ENCODE measurements at places on chromosomes 3 and 15.

GRCh38 chr15:41930221-41930866, 36.5 kb upstream of the SPTBN5 start:
- peak; percentile 83 for DNase-seq

GRCh38 chr3:98027085-98027446, 8.0 kb downstream of the GABRR3 start:
- no peak for DNase-seq

DNA sequence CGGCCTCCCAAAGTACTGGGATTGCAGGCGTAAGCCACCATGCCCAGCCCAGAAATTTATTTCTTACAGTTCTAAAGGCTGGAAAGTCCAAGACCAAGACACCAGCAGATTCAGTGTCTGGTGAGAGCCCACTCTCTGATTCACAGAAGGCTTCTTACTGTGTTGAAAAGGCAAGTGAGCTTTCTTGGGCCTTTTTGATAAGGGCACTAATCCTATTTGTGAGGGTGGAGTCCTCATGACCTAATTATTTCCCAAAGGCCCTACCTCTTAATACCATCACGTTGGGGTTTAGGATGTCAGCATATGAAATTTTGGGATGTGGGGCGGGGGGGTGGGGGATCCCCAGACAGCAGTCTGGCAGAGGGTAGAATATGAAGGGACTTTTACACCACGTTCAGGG, 47.5 kb upstream of the MEX3B start:
- DNase-seq, result no peak

DNA sequence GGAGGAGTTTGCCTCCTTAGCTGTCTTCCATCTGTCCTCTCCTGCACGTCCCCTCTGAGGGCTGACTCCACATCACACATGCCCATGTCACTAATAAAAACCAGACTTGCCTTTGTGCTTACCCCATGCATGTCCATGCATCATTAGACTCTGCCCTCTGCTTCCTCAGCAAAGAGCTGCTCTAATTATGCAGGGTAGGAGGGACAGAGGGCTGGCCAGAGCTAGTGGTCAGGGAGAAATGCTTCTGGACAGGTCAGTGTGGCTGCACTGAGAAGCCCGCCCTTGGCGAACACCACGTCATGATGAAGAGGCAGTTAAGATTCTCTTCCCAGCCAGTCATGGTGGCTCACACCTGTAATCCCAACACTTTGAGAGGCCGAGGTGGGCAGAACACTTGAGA, 8.9 kb downstream of the CA12 start:
- DNase-seq, result no peak

GRCh38 chr3:5731100-5731499, 543.6 kb downstream of the EDEM1 start:
- no peak for DNase-seq

DNA sequence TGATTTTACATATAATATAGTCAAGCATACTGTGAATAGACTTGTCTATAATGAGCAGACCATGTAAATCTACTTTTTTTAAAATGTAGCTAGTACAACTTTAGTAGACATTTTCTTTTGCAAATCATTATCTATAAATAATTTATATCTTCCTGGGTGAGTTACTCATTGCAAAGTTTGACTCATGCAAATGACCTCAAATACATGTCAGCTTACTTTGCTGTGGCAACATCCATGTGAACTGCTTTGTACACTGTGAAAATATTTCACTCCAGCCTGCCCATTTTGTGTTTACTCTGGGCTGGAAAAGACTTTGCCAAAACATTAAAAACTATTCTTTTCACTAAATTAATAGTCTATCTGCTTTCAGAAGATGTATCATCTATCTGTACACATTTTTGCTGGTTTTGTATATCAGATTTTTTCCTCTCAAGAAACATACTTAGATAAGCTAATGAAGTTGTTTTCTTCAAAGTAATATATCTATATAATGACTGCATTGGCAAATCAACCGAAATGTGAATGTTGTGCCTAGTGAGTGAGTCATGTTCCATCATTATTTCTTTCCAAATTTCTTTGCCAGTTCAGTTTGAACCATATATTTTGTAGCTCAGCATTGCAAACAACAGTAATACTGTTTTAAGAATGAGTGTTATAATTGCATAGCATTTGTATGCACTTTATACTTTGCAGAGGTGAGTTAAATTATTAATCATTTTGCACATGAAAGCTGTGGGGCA, 26.5 kb downstream of the IGSF10 start:
- DNase-seq, result no peak

- no peak for DNase-seq
Observed at GRCh38 chr3:186044427-186044826, 64.5 kb downstream of the ETV5 start.

DNA sequence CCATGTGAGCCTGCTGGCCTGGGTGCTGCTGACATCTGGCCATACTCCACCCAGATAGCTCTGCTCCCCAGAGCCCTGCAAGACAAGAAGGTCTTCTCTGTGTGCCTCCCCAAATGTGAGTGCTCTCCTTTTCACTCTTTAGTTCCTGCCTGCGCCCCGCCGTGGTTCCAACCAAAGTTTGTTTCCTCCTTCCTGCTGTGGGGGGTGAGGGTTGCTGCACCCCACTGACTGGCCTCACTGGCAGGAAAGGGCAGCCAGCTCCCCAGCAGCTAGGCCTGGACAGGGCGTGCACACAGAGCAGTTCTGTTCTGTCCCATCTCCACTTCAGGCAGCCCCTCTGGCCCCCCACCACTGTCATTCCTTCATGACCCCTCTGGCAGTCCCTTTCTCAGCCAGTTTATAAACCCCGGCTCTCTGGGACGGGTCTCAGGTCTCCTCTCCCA, 5.4 kb upstream of the CCDC174 start:
- DNase-seq, result no peak

- DNase-seq, result no peak
Observed at GRCh38 chr3:83003917-83004316, 1242.5 kb upstream of the GBE1 start.

DNA sequence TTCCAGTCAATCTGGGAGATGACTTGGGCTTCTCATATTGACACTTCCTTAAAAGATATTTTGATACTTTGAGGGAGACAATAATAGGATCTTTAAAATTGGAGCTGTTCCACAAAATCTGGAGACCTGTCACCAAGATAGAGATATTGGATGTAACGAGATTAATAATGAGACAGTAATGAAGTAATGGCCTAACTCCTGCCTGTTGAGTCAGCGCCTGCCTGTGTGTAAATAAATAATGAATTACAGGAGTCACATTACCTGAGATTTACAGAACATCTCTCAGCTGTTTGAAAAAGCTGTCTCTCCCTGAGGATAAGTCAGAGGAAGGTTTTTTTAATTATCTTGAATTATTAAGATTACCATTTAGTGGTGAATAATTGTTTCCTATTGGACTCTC, 43.8 kb upstream of the MITF start:
- DNase-seq, result no peak

DNA sequence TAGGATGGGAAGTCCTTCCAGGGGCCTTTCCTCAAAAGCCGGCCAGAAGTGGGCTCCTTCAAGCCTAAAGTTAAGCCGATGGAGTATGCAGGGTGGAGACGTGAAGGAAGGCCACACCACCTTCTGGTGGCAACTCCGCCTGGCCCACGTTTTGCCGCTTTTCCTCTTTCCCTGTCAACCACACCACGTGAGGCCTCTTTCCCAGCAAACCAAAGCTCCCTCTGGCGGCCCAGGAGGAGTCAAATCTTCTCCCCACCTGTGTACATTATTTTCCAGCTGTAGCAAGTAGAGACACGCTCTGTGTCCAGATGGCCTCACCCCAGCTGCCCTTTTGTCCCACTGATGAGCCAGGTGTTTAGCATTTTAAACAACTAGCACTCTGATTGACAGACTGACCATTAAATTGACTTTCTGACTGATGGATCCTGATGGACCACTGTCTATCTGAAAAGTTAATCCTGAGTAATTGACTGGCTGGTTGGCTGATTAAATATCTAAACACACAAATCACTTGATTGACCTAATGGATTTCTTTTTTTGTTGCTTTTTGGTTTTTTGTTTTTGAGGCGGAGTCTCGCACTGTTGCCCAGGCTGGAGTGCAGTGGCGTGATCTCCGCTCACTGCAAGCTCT, 59.6 kb upstream of the ZBTB38 start:
- DNase-seq, result no peak

- DNase-seq, result no peak
Observed at GRCh38 chr15:58014470-58014869, 51.0 kb downstream of the ALDH1A2 start.

DNA sequence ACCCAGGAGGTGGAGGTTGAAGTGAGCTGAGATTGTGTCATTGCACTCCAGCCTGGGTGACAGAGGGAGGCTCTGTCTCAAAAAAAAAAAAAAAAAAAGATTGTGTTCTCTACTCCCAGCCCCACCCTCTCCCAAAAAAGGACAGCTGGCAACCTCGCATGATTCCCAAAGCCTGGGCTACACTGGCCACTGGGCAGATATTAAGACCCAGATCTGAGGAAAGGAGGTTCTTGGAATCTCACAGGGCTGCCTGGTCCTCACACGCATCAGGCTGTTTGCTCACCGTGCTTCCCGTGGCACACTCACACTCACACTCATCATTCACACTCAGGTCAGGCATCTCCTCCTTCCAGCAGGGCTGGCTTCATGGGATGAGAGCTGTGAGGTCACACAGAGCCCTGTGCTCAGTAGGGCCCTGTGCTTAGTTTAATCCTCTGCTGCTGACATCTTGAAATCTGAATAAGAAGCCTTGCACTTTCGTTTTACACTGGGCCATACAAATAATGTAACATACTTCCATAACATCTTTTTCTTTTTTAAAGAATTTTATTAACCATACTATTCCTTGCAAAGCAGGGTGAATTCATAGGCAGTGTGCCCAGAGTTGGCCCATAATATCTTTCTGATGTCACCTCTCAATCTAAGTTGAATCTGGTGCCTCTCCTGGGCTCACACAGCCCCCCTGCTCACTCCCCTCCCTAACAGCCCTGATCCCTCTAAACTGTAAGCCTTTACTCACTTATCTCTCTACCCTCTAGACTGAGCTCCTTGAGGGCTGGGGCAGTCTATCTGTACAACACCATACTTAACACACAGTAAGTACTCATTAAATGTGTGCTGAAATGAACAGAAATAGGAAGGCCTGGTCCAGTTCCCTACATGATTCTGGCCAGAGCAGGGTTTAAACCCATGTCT, 50.2 kb upstream of the C15orf39 start:
- no peak for DNase-seq

DNA sequence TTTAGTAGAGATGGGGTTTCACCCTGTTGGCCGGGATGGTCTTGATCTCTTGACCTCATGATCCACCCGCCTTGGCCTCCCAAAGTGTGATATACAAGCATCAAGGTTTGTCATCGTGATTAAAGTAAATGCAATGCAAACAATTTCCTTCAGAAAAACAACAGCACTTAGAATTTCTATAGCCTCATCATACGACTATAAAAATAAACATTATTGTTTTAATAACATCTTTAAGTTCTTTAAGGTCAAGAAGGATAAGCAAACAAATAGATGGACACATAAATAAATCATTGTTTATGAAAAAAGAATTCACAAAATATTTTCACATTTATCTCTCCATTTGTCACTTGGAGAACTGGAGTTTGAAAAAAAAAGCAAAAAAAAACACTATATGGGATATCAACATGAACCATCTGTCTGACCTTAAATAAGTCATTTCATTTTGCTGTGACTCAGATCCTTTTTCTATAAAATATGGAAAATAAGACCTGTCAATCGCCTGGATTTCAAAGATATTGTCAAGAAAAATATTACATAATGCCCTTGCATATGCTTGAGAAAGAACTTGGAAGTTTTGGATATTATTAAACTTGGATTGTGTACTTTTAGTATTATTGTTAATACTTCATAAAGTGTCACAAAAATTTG, 642.0 kb upstream of the KCNMB2 start:
- DNase-seq, result no peak

DNA sequence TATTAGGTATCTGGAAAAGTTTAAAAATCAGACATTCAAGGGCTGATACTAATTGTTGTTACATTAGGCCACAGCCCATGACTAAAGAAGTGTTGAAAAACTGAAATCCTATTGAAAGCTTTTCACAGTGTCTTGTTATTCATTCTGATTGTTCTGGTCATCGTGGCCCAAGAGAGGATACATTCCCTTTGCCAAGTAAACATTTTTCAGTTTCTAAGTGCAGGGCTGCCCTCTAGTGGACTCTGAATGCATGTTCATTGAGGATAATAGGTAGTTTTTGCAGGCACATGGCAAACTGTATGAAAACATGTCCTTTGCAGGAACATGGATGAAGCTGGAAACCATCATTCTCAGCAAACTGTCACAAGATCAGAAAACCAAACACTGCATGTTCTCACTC, 181.1 kb downstream of the MYRIP start:
- DNase-seq, result peak; percentile 28

DNA sequence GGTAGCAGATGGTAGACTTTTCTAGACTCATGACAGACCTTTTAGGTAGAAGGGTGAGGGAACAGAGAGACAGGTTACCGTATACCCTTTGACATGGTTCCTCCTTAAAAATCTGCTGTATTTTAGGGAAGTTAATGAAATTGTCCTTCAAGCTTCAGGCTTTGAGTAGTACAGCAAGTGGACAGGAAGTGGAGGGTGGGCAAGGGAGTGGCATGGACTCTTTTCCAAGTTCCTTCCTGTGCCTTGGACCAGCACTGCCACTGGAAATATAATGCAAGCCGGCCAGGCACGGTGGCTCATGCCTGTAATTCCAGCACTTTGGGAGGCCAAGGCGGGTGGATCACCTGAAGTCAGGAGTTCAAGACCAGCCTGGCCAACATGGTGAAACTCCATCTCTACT, 156.1 kb upstream of the LRRFIP2 start:
- no peak for DNase-seq

DNA sequence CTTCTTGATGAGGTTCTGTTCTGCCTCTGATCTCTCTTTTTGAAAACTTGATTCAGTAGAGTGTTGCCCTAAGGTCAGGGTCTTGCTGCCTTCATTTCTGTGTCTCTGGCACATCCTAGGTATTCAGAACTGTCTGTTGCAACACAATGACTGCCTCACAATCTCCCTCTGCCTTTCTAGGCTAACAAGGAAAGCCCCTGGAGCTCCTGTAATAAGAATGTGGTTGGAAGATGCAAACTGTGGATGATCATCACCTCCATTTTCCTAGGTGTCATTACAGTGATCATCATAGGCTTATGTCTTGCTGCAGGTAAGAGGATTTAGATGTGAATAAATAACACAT, 7.0 kb downstream of the C3orf52 start:
- DNase-seq, result no peak

GRCh38 chr3:56622381-56622780, 60.7 kb downstream of the TASOR start:
- DNase-seq, result no peak

DNA sequence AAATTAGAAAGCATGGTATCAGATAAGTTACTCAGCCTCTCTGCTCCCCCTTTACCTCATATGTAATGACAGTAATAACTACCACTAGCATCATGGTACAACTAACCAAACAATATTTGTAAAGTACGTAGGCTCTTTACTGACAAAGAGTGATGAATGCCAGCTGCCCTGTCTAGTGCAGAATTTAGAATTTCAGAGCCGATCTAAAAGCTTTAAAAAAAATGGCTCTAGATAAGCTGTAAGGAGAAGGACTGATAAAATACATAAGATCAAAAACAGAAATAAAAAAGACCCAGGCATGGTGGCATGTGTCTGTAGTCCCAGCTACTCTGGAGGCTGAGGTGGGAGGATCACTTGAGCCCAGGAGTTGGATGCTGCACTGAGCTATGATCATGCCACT, 424.1 kb downstream of the MAGI1 start:
- no peak for DNase-seq

- peak; percentile 90 for DNase-seq
Observed at GRCh38 chr15:44710236-44711095, 657 bp downstream of the PATL2 start.
